Purkinje cell (primary cell): ENCODE measurements at places on chromosomes 5 and 9. TPM values are rescaled to one million over a fixed set of nuclear protein-coding genes. Genes with fewer than 3 reads are reported as not detected.

The ELP1 gene
- polyA plus RNA-seq: 13.6 and 16.2 TPM in 2 replicates

The SPTLC1 gene
- 93.4 and 94.4 TPM in 2 replicates for polyA plus RNA-seq

The TMEM171 gene
- 3.5 TPM in 1 of 2 replicates, not detected in the other for polyA plus RNA-seq

The CCL21 gene
- not detected in 2 replicates for polyA plus RNA-seq

The SPINK7 gene
- polyA plus RNA-seq: not detected in 2 replicates

The TMEM174 gene
- polyA plus RNA-seq: not detected in 2 replicates

The HAVCR2 gene
- 0.24 TPM in 1 of 2 replicates, not detected in the other for polyA plus RNA-seq

The SETD9 gene
- polyA plus RNA-seq: 0.91 and 7.0 TPM in 2 replicates

The CCL27 gene
- 0.66 TPM in 1 of 2 replicates, not detected in the other for polyA plus RNA-seq

The FAM221B gene
- polyA plus RNA-seq: not detected in 2 replicates

The ANKRD31 gene
- 0.32 and 0.42 TPM in 2 replicates for polyA plus RNA-seq

The SLC22A4 gene
- polyA plus RNA-seq: 0.58 and 2.4 TPM in 2 replicates

The IRX2 gene
- polyA plus RNA-seq: 2.1 and 6.0 TPM in 2 replicates

The FBP2 gene
- polyA plus RNA-seq: not detected in 2 replicates

The IL33 gene
- 11.8 and 19.4 TPM in 2 replicates for polyA plus RNA-seq

The CXXC5 gene
- polyA plus RNA-seq: 10.5 and 18.9 TPM in 2 replicates

The MINAR2 gene
- not detected in 2 replicates for polyA plus RNA-seq

The GABRA6 gene
- polyA plus RNA-seq: 21.2 and 21.4 TPM in 2 replicates

The FAT2 gene
- polyA plus RNA-seq: 0.52 and 0.83 TPM in 2 replicates

The ARHGEF28 gene
- polyA plus RNA-seq: 2.6 and 2.8 TPM in 2 replicates
